ENCODE measurements at places on chromosomes 12 and 14.

GRCh38 chr12:10158406-10158805 lies 13.5 kb downstream of the OLR1 start:
- DNase-seq: no peak

GRCh38 chr14:101605836-101606235 lies 44.5 kb downstream of the DIO3 start:
- DNase-seq: no peak

DNA sequence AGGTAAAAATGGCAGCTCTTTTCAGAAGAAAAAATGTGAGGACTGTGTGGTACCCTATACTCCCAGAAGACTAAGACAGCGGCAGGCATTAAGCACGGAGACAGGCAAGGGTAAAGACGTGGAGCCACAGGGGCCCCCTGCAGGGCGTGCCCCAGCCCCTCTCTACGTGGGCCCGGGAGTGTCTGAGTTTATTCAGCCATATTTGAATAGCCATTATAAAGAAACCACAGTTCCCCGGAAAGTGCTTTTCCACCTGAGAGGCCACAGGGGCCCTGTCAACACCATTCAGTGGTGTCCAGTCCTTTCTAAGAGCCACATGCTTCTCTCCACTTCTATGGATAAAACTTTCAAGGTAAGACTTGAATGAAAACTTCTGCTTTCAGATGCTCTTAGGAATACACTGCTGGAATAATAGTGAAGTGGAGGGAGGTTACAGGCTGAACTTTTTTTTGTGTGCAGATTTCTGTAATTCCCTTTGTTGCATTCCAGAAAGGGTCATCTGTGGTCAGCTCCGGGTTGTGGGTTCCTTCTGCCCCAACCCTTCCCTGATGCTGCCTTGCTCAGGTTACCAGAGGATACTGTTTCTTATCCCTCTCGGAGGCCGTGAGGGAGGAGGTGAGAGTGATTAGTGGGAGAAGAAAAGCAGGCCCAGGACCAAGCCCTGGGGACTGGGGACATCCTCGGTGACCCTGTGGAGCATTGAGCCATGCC lies 58.4 kb downstream of the SLC25A47 start:
- no peak for DNase-seq

DNA sequence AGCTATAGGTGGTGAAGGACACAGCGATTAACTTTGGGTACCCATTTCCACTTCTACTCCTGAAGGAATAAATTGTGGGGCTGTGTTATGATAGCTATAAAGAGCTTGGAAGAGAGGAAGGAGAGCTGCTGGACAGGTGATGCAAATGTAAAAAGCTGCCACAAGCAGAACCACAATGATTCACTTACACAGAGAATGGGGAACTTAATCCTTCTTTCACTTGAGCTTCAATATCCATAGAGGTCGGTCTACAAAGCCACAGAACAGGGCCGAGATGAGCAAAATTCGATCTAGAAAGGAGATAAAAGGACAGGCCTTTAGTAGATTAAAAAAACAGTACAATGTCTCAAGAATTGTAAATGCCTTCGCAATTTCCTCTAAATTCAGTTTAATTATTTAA lies 831.1 kb downstream of the LRFN5 start:
- DNase-seq: no peak

DNA sequence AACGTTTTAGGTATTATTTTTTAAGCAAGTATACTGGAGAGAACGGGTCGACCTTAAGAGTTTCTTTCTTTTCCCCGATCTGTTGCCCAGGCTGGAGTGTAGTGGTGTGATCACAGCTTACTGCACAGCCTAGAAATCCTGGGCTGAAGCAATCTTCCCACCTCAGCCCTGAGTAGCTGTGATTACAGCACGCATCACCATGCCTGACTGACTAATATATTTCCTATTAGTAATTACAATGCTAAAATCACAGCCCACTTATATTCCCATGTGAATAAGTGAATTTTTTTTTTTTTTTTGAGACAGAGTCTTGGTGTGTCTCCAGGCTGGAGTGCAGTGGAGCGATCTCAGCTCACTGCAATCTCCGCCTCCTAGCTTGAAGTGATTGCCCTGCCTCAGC lies 50.4 kb downstream of the DICER1 start:
- DNase-seq: peak; percentile 19

DNA sequence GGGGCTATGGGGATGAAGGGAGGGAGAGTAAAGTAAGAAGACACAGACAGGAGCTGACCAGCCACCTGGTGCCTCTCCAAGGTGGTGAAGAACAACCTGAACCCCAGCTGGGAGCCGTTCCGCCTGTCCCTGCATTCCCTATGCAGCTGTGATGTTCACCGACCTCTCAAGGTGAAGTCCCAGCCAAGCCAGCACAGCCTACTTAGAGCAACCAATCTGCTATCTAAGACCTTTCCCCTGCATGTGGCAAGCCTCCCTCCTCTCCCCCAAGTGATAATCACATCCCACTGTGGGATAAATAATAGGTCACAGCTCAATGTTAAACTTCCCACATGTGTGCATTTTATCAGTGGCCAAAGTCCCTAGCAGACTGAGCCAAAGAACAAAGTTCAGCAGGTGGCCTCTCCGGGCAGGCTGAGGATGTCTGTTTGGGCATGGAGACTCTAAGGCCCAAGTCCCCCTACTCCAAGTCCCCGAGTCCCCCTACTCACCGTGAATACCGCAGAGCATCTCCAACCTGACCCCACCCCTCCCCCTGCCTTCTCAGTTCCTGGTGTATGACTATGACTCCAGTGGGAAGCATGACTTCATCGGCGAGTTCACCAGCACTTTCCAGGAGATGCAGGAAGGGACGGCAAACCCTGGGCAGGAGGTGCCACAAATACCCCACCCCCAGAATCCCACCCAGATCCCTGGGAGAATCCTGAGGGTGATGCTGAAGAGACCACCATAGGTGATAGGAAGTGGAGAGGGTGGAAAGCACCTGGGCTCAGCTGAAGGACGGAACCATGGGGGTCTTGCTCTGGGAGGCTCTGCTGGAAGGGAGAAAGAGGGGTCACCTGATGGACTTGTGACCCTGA lies 3.5 kb downstream of the CPNE6 start:
- no peak for DNase-seq

- DNase-seq: no peak
Observed at GRCh38 chr14:39977198-39977597, 545.0 kb upstream of the FBXO33 start.

DNA sequence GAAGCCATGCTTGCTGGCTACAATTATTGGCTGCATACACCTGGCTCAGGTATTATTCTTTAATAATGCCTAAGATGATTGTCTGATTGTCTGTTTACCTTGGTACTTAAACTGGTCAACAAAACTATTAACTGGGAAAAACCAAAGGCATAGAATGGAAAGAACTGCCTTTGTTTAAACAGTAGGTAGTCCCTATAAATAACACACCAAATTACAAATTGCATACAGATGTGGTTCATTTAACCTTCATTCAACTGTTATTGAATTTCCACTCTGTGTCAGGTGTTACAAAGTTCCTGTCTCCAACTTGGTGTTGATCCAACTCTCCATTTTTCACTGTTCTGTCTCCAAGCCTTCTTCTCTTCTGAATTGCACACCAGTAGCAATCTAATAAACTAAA lies 79.8 kb upstream of the FSCB start:
- no peak for DNase-seq

DNA sequence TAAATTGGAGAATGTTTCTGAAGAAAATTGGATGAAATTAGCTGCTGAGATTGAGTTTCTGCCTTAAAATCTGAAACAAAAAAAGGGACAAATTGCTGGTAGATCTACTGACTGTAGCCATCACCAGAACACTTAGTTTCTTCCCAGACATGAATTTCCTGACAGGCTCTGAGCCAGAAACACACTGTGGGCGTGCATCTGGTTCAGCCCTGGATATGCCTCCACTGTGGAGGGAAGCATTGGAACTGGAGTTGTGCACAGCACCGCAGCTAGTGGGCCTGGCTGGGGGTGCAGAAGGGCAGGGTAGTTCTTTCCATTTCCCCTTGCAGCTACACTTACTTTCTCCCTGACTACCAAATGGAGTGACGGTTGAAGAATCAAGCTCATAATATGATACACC lies 31.2 kb downstream of the CREBL2 start:
- no peak for DNase-seq

GRCh38 chr14:99479160-99479905 lies 1.3 kb downstream of the SETD3 start:
- peak; percentile 39 for DNase-seq

DNA sequence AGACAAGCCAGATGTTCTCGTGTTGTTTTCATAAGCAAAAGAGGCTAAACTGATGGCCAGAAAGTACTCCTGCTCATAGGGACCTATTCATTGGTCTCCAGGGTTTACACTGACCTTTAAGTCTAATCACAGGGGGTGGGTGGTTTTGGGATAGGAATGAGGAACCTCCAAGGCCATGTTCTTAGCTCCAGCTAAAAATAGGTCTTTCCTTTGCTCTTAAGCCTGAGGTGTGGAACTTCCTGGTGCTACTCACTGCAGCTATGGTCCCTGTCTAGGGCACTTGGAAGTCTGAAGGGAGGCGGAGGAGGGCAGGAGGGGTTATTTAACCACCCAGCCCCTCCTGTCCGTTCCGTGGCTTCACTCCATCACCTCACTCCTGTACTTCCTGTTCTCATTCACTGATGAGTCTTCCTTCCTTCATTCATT lies 18.6 kb downstream of the GPRC5A start:
- DNase-seq: peak; percentile 38

DNA sequence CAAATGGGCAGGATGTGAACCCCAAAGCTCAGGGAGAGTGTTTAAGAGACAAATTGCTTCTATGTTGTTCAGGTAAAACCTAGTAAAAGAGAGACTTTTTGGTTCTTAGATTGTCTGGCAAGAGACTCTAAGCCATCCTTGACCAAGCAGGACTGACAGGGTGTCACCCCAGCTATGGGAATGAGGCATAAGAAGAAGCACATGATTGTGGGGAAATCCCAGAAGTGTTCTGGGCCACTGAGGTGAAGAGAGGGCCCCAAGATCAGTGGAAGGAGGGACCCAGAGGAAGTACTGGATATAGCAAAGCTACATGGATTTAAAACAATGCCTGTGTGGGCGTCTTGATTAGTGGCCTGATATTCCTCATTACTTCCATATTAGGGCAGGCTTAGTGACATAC lies 99.0 kb downstream of the SAMD4A start:
- DNase-seq: peak; percentile 53
